CD8-positive, alpha-beta T cell (primary cell): ENCODE measurements at places on chromosomes 12 and 14.

GRCh38 chr12:90945070-90945649 is 9.8 kb downstream of the CCER1 start:
- no peak for DNase-seq

DNA sequence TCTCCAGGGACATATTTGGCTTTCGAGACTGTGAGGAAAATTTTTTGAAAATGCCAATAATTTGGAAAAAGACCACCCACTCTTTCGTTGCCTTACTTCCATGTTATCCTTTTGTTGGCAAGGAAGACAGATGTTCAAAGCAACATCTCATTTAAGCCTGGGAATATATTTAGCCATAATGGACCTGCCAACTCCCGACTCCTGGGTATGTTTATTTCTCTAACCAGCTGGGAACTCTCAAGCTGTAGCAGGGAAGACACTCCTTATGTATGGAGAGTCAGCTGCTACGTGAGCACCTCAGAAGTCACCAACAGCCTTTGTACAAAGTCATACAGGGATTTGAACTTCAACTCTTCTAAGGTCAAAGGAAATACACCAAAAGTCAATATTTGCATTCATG is 96.5 kb upstream of the DAAM1 start:
- no peak for DNase-seq

GRCh38 chr12:98740751-98741150 is 95.7 kb downstream of the APAF1 start:
- no peak for DNase-seq

GRCh38 chr14:75539561-75540478 is 17.6 kb downstream of the BATF start:
- no peak for DNase-seq

DNA sequence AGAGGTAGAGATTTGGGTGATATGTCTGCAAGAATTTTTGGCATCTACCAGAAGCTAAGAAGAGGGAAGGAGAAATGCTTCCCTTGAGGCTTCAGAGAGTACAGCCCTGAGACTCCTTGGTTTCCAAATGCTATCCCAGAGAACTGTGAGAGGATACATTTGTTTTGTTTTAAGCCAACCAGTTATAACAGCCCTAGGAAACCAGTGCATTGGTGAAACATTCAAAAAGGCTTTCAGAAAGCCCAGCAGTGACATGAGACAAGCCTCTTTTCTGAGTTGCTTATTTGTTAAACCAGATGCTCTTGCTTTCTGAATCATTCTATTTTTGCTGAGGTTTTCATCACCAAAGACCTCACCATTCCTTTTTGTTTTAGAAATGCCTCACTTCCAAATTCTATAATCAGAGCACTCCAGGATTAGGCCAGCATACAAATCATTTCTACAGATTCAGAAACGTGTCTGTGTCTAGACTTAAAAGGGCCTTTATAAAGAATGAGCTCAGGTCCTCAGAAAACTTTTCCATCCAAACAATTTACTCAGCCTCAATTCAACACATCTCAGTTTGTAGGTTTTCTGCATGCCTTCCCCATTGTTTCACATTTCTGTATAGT is 1617.8 kb upstream of the FLRT2 start:
- no peak for DNase-seq

- no peak for DNase-seq
Measured at GRCh38 chr12:44460261-44460660, 415.9 kb downstream of the NELL2 start.

- DNase-seq, result no peak
Measured at GRCh38 chr14:49982501-49982951, 89.6 kb downstream of the ARF6 start.

DNA sequence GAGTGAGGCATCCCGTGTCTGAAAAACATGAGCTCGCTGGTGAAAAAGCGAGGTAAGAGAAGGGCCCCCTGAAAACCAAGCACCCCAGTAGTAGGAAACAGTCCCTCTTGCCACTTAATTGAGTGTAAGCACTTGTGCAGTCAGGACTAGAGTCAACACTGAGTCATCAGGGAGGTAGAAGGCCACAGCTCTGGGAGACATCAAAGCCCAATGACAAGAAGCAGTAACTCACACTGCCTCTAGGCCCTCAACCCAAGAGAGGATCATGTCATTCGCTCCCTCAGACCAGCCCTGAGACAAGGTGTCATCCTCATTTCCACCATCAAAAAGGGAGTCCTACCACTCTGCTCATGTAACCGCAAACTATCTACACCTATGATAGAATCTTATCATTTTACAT is 17.8 kb downstream of the POMT2 start:
- DNase-seq, result no peak

DNA sequence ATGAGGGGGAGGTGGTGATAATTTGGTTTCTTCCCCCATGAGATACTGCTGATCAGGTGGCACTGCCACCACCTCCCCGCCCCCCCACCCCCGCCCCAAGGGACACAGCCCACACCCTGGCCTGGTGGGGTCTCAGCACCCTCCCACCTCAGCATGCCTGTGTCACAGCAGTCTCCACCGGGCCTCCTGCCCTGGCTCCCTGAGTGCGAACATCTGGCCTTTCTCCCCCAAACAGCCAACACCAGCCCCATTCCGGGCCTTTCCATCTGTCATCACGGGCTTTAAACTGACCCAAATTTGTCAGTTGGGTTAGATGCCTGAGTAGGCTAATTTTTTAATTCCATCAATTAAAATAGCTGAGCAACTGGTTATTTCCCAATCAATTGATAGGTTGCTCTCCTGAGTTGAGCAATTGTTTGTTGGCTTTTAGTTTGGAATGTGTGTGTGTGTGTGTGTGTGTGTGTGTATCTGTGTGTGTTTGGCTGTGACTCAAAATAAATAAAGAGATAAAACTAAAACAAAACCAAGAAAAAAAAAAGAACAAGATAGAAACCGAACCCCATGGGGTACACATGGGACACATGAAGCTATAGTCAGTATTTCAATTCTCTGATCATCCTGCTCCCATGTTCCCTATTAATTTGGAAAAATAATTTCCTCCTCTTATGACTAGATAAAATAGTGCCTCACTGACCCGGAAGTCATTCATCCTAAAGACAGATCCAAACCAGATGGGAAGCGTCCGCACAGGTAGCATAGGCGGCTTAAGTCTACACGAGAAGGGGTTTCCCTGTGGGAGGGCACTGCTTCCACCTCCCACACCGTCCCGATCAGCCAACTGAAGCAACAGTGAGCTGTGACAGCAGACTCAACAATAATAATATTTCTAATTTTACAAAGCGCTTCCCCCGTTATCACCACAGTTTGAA is 7.4 kb downstream of the SERPINA12 start:
- no peak for DNase-seq

GRCh38 chr14:38233218-38233617 is 22.7 kb downstream of the CLEC14A start:
- no peak for DNase-seq

- DNase-seq, result no peak
Measured at GRCh38 chr14:61927060-61927459, 164.8 kb downstream of the SNAPC1 start.

DNA sequence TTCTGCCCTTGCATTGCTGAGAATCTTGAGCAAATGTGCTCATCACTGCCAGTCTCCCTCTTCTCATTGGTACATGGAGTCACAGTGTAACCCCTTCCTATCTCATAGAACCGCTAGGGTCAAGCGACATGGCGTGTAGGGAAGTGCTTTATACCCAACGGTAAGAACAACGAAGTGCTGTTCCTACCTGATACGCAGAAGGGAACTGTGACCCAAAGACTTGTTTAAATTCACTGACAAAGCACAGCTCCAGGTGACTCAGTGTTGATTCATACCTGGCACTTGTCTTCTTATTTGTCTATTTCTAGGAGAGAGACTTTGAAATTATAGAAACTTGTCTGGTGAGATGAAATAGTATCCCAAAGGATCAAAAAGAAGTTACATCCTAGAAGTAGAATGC is 53.7 kb downstream of the FBXL14 start:
- no peak for DNase-seq

GRCh38 chr14:105470350-105471296 is 4.0 kb upstream of the CRIP2 start:
- DNase-seq, result no peak

DNA sequence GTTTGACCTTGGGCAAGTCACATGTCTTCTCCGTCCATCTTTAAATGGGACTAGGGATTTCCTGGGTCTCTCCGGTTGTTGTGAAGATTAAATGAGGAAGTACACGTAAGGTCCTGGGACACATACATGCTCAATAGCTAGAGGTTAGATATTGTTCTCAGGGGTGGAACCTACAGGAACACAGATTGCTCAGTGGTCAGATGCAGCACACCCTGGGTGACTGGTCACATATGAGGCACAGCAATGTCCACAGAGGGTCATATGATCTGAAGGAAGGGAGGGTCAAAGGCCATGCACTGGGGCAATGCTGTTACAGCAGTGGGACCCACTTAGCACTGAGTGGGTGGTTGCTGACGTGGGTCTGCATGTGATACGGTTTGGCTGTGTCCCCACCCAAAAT is 11.4 kb upstream of the SLC8B1 start:
- no peak for DNase-seq

DNA sequence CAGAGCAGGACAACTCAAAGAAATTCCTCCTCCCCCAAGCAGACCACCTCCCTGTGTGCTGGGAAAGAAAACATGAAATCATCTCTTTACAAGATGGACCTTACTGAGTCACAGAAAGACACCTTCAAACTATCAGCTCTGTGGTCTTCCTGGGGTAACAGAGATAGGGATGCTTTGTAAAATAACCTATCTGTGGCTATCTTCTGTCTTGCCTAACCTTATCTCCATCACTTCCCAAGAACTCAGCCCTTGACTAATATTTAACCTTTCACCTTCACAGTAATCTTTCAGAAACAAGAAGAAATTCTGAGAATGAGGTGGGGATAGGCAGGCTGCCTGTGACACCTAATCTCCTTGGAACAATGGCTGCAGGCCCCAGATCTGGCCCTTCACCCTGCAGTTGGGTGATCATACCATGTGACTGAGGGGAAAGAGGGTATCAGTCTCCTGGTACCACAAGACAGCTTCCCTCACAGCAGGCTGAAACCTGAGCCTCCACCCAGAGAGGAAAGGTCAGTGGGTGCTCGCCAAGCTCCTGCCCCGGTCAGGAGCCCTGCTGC is 27.4 kb upstream of the CEBPE start:
- no peak for DNase-seq

GRCh38 chr14:104786091-104786586 is 9.4 kb downstream of the AKT1 start:
- no peak for DNase-seq

DNA sequence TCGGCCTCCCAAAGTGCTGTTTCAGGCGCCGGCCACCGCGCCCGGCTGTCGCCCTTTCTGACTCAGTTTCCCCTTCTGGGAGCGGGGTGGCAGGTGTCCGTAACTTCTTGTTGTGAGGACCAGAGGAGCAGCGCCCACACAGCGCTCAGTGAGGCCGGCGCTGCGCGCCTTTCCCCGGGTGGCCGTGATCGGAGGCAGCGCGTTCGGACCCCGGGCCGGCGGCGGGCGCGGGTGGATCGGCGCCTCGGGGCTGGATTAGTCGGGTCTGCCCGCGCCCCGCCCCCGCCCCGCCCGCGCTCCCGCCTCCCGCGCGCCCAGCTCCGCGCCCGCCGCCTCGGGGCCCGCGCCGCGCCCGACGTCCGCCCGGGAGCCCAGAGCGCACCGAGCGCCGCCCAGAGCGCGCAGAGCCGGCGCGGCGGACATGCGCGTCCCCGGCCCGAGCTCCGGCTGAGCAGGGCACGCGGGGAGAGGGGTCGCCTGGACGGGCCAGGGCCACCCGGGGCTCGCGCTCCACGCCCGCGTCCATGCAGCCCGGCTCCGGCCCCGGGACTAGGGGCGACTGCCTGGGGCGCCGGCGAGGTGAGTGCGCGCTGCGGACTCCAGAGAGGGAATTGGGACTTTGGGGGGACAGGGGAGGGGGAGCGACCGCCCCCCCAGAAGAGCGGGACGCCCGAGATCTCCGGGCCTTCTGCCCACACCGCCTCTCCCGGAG is 50.6 kb downstream of the LRCOL1 start:
- DNase-seq, result no peak

GRCh38 chr14:47678993-47679392 is 3.6 kb upstream of the MDGA2 start:
- no peak for DNase-seq

GRCh38 chr14:30990770-30991169 is 34.7 kb upstream of the AP4S1 start:
- DNase-seq, result no peak

DNA sequence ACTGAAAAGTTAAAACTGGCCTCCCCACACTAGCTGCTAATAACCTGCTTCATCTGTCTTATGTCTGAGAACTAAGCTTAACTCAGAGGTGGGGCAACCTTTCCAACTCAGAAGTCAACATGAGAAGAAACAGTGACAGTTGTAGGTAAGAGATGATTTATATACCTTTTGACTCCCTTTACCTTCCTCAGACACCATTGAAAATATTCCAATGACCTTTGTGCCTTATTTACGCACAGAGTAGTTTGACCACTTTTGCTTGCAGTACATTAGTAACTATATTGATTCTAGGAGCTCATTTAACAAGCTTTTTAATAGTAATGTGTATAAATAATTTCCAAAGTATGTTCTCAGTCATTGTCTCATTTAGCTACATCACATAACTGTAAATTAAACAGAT is 77.6 kb downstream of the ALX1 start:
- DNase-seq, result no peak

GRCh38 chr14:21023174-21023573 is 1.7 kb downstream of the NDRG2 start:
- DNase-seq, result no peak

DNA sequence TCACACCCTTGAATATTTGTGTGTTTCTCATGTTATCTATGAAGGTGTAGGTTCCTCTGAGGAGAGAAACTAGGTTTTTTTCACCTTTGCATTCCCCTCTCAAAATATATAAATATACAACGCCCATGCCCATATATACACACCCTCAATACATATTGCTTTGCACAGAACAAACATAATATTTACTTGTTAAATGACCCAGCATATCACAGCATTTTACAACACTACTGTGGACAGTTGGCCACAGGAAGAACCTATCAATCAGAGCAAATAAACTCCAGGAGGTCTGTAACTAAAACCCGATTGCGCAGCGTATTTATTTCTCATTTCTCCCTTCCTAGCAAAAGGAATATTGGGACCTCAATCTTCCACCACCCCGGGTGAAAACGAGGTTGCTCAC is 196.0 kb downstream of the SLC5A8 start:
- no peak for DNase-seq

DNA sequence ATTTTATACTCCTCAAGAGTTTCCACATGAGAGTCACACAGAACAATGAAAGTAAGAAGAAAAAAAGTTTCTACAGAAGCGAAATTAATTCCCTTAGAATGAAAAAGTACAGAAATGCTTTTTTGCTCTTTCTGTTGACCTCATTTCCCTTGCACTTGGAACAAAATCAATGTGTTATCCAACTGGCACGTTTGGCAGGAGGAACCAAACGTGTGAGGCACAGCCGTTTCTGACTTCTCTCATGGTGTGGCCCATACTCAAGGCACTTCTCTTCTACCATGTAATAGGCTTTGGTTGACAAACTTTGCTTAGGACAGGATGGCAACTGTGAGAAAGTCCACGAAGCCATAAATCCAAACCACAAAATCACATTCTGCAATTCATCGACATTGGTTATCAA is 297.0 kb downstream of the FUT8 start:
- DNase-seq, result no peak

- DNase-seq, result peak; percentile 63
Measured at GRCh38 chr14:91377700-91378652, 39.6 kb downstream of the CCDC88C start.

- no peak for DNase-seq
Measured at GRCh38 chr14:92495027-92495426, 18.6 kb upstream of the RIN3 start.

- DNase-seq, result no peak
Measured at GRCh38 chr14:101364503-101365328, 196.6 kb upstream of the DIO3 start.

GRCh38 chr12:108542320-108542719 is 18.7 kb downstream of the SART3 start:
- no peak for DNase-seq

- no peak for DNase-seq
Measured at GRCh38 chr14:62864588-62864987, 180.7 kb downstream of the KCNH5 start.
